ENCODE measurements at places on chromosomes 16 and 17.

- DNase-seq, result no peak
Measured at GRCh38 chr16:72807245-72807644, 240.7 kb downstream of the ZFHX3 start.

GRCh38 chr16:11140098-11140375, 116.0 kb downstream of the SOCS1 start:
- DNase-seq, result no peak

- DNase-seq, result no peak
Measured at GRCh38 chr17:79332011-79332554, 257.5 kb downstream of the ENGASE start.

DNA sequence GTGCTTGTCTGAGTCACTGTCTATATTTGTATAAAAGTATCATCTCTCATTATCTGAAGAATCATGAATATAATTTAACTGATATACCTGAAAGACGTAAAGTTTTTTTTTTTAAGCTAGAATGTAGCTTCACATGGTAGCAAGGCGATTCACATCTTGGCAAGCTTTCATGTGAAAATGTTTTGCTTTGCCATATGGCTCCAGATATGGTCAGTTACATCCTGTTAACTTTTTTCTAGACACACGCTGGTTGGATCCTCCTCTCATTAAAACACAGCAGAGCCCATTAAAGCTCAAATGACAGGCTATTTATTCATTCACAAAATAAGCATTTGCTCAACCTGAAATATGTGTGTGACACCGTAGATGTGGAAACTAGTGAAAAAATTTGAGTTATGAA, 412.8 kb downstream of the KIF2B start:
- no peak for DNase-seq

DNA sequence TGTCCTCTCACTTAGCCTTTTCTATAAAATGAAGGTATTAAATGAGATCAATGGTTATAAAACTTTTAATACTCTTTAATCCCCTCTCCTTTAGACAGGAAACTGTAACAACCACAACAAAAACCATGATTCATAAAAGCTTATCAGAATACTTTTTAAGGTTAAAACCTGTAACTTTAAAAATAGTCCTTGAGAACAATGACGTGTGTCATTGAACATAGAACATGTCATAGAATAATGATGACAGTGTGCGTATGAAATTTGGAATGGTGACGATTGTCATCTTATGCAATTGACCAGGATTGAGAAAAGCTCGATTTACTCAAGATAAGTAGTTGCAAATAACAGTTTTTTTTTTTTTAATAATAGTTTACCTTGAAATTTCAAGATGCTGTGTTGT, 94.1 kb downstream of the PLCG2 start:
- DNase-seq, result no peak

DNA sequence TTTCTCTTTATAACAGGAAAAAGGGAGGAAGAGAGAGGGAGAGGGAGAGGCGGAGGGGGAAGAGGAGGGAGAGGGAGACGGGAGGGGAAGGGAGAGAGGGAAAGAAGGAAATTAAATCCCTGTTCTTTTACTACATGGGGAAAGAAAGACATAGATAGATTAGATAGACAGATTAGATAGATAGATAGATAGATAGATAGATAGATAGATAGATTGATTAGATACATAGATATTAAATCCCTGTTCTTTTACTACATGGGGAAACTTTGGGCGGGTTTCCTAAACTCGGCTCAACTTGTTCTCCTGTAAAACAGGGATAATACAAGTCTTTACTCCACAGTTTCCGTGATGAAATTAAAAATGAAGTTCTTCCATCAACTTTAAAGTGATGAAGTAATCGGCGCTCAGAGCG, 661 bp downstream of the RFWD3 start:
- DNase-seq, result no peak

DNA sequence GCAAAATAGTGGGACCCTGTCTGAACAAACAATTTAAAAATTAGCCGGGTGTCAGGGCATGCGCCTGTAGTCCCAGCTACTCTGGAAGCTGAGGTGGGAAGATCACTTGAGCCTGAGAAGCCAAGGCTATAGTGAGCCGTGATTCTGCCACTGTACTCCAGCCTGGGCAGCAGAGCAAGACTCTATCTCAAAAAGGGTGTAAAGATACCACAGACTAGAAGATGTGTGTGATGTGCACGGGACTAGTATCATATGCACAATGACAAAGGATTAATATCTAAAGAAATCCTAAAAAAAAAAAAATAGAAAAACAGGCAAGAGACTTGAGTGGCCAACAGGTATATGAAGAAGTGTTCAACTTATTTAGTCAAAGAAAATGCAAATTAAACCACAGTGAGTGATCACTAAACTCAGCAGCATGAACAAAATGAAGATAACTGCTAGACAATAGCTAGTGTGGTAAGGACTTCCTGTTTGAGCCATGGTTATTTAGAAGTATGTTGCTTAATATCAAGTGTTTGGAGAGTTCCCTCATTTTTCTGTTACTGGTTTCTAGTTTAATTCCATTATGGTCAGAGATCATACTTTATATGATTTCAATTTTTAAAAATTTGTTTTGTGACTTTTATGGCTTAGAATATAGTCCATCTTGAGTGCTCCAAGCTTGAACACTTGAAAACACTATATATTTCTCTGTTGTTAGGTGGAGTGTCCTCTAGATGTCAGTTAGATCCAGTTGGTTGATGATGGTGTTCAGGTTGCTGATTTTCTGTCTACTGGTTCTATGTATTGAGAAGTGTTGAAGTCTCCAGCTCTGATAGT, 14.7 kb upstream of the SLX4 start:
- no peak for DNase-seq

GRCh38 chr16:89004209-89004831, 27.3 kb upstream of the CBFA2T3 start:
- DNase-seq, result no peak

- no peak for DNase-seq
Measured at GRCh38 chr17:7897090-7897489, 8.5 kb downstream of the CHD3 start.

DNA sequence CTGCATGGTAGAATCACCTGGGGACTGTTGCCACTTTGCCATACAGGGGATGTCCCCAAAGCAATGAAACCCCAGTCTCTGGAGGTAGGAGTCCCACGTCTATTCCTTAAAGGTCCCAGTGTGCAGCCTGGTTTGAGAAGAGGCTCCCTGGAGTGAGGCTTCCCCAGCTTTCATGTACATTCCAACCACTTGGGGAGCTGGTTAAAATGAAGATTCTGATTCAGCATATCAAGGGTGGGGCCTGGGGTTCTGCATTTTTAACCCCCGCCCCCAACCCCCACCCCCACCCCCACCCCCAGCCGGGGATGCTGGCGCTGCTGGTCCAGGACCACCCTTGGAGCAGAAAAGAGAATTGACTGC, 241.2 kb downstream of the FOXL1 start:
- no peak for DNase-seq

DNA sequence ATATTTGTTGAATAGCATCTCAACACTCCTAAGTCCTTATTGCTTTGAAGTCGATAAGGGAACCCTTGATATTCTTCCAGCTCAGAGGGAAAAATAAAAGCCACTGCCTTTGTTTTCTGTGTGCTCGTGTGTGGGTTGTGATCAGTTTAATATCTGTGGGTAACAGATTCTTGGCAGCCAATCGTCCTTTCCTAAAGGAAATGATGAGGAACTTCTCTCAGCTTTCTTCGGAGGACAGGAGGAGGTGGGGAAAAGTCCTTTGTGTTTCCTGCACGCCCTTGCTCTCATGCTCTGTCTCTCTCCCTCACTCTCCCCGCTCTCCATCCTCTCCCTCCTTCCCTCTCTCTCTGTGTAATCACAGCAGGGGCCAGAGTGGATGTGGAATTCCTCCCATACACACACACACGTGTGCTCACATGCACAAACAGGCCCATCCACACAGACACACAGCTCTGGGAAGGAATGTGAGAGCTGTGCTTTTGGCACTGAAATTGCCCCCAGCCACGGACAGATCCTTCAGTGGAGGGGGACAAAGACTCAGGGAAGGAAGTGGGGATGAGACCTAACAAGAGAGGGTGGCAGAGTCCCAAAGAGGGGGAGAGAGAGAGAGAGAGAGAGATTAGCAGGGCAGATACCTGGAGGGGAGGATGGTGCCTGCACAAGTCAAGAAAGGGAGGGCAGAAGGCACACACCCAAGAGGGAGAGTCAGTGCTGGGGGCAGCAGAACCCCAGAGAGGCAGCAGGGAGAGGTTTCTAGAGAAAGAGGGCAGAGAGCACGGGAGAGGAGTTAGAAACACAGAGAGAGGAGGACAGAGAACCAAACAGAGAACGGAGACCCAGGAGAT, 83.5 kb upstream of the PLCG2 start:
- no peak for DNase-seq

DNA sequence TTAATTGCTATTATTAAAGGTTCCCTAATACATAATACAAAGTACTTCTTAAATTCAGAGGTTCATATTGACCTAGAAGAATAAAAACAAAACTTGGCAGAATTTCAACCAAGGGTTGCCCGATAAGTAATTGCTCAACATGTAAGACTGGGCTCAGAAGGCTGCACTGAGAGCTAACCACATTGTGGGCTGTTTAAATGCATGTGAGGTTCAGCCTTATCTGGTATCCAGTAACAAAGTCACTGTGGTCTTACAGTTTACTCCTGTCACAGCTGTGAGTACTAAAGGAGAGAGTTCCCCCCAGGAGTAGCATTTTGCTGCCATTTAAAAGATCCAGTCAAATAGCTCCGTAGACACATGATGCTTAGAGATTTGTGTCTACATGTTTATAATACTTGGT, 1.6 kb upstream of the DHRS11 start:
- DNase-seq, result no peak

DNA sequence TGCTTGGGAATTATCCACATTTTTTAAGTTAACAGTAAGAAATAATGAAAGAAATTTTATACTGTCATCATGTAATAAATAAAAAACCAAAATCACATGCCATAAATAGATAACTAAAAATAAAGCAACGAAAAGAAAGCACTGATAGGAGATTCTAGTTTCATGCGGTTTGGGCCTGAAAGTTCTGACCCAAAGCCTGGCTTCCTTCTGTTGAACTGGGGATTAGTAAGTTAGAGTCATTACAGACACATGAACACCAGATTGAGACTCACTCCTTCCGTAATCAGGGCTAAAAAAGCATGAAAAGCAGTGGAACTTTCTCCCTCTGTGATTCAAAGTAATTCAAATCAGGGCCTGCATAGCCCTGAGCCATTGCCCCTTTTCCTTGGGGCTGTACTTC, 13.2 kb upstream of the SLC6A2 start:
- no peak for DNase-seq

GRCh38 chr16:17261197-17261858, 209.4 kb downstream of the XYLT1 start:
- DNase-seq, result no peak

- DNase-seq, result no peak
Measured at GRCh38 chr17:3885970-3886369, 6.9 kb downstream of the CAMKK1 start.

DNA sequence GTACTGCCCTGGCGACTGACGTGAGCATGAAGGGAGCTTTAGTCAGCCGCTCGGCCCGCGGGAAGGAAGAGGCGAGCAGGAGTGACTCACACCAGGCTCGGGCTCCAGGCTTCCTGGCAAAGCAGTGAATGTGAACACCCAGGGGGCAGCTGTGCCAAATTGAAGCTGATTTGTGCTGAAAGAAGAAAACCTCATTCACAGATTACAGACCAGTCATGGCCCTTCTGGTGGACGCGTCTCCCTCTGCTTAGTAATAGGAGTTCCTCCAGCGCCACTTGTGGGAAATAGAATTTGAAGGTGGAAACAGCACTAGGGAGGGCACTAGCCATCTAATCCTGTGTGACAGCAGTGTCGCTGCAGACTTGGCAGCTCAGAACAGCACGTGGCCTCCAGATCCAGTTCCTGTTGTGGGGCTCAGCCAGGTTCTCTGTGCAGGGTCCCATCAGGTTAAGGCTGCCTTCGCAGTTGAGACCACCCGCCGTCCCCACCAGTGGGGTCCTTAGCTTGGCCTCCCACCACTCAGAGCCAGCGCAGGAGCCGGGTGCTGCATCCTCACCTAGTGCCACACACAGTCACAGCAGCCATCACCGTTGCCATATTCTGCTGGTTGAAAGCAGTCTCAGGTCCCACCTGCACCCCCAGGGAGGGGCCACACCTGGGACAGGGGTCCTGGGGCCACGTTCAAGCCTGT, 164.5 kb upstream of the CHMP6 start:
- DNase-seq, result no peak

GRCh38 chr17:18187226-18187625, 3.6 kb downstream of the ALKBH5 start:
- no peak for DNase-seq

DNA sequence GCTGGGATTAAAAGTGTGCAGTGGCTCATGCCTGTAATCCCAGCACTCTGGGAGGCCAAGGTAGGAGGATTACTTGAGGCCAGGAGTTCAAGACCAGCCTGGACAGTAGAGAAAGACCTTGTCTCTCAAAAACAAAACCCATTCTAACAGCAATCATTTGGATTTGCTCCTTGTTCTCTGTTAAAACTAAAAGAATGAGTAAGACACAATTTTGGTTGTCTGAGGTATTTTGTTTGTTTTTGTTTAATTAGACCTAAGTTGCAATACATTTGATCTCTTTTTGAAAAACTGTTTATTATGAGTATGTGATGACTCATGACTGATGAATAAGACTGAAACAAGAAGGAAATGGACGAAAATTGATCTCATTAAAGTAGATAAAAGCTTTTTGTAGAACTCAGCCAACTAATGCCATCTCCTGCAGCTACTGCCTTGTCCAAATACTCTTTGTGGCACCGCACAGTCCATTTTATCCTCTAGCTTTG, 29.0 kb downstream of the GLG1 start:
- no peak for DNase-seq

DNA sequence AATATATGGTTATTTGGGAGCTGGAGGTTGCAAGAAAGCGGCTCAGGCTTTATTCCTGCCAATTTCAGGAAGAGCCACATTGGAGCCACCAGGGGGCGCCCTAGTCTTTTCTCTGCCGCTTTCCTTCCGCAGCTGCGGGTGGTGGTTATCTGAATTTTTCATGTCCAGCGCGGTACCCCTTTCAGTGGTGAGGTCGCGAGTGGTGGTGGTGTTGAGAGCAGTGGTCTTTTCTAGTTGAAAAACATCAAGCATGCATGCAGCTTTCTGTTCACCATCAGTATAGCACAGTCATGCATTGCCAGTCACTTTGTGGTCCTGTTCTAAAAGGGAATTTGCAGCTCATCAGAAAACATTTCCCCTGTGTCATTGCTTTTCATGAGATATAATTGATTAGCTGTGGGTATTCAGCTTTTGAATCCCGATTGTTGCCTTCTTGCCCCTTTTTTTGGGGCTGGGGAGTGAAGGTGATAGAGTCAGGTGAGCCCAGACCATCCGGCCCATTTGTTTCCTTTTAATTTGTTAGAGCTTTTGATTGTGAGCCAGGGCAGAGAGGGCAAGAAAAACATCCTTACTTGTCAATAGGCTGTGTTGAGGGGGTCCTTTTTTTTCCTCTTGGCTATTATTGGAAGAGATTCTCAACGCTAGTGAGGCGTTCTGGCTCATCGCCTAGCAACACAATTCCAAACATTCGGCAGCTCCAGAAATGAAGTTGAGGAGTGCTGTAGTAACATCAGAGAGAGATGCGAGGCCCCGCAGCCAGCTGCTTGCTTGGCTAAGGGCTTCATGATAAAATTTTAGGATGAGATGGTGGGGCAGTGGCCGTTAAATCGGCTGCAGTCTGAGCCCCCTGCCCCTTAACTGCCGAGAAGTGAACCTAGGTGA, 119.0 kb downstream of the SNX29 start:
- peak; percentile 84 for DNase-seq

- no peak for DNase-seq
Measured at GRCh38 chr16:1902547-1903219, 15.5 kb downstream of the HS3ST6 start.

- DNase-seq, result peak; percentile 27
Measured at GRCh38 chr17:63931981-63932561, at the start of gene CD79B. TSS of gene CD79B (minus strand) at chr17:63932331. CDS start at chr17:63932261, 70 bp downstream.
